ENCODE measurements at places on chromosomes 2 and 18. TPM values are rescaled to one million over a fixed set of nuclear protein-coding genes. Genes with fewer than 3 reads are reported as not detected.

Gene CXCR4
- total RNA-seq = 150 TPM

Gene CDC42EP3
- 30.2 TPM for total RNA-seq

Gene FLACC1
- total RNA-seq = 2.2 TPM

Gene CNGA3
- total RNA-seq = not detected

Measured in adrenal gland (tissue), 19 donors.